Smooth muscle cell of bladder (primary cell): ENCODE measurements at places on chromosomes 7 and 10. TPM values are rescaled to one million over a fixed set of nuclear protein-coding genes. Genes with fewer than 3 reads are reported as not detected.

HNRNPA2B1 gene
- total RNA-seq, result 57.2 and 69.4 TPM in 2 replicates

PVRIG gene
- total RNA-seq, result not detected in 2 replicates

ZNF727 gene
- total RNA-seq, result 0.28 TPM in 2 replicates

SLC4A2 gene
- 58.6 and 78.7 TPM in 2 replicates for total RNA-seq

PRSS37 gene
- total RNA-seq, result not detected in 2 replicates

PUS7 gene
- 10.4 and 12.8 TPM in 2 replicates for total RNA-seq

VAX1 gene
- not detected in 2 replicates for total RNA-seq

DHTKD1 gene
- total RNA-seq, result 20.5 and 30.4 TPM in 2 replicates
